ENCODE measurements at places on chromosomes 1 and 21.
A peak's percentile ranks its signal among the peaks of the same experiment; 100 is the strongest.

- no peak for DNase-seq
Observed at GRCh38 chr1:240917976-240918375, 306.0 kb upstream of the GREM2 start.

- no peak for DNase-seq
Observed at GRCh38 chr1:65830306-65830705, 37.6 kb downstream of the PDE4B start.

GRCh38 chr1:167551362-167551761 is 2.2 kb downstream of the CREG1 start:
- no peak for DNase-seq

- DNase-seq: peak; percentile 25
Observed at GRCh38 chr1:40185951-40186864, 25.0 kb downstream of the RLF start.

GRCh38 chr1:24572301-24572700 is 16.4 kb downstream of the NCMAP start:
- no peak for DNase-seq

- DNase-seq: no peak
Observed at GRCh38 chr1:2982615-2983318, 38.5 kb upstream of the ACTRT2 start.

- no peak for DNase-seq
Observed at GRCh38 chr1:1063261-1063944, 10.7 kb downstream of the RNF223 start.

- no peak for DNase-seq
Observed at GRCh38 chr1:33142483-33143064, 39.3 kb downstream of the TRIM62 start.

DNA sequence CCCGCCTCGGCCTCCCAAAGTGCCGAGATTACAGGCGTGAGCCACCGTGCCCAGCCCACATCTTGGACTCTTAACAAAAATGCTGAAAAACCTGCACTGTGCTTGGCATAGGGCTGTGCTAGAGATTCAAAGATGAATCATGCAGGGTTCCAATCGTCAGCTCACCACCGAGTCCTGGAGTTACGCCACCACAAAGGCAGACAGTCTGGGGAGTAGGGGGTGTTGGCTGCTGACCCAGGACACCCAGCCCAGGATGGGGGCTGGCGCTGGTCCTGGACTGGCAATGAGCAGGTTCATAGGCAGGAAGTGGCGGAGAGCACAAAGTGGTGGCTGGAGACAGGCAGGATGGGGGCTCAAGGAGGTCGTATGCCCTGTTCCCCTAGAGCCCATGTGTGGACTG is 16.0 kb downstream of the PSRC1 start:
- no peak for DNase-seq

DNA sequence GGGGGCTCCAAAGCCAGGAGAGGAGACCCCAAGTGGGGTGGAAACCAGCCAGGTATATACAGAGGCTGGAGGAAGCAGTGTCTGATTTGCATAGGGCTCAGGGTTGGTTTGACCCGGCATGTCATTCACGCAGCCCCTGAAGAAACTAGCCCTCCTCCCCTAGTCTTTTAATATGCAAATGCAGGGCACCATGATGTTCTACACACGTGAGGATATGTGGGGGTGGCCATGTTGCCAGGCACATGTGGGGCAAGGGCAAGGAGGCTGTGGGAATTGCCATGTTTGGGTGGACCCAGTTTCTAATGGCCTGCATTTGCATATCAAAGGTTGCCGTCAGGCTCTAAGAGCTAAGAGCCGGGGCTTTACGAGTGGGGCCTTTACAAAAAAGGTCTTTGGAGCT is 12.0 kb upstream of the RHOU start:
- peak; percentile 7 for DNase-seq

DNA sequence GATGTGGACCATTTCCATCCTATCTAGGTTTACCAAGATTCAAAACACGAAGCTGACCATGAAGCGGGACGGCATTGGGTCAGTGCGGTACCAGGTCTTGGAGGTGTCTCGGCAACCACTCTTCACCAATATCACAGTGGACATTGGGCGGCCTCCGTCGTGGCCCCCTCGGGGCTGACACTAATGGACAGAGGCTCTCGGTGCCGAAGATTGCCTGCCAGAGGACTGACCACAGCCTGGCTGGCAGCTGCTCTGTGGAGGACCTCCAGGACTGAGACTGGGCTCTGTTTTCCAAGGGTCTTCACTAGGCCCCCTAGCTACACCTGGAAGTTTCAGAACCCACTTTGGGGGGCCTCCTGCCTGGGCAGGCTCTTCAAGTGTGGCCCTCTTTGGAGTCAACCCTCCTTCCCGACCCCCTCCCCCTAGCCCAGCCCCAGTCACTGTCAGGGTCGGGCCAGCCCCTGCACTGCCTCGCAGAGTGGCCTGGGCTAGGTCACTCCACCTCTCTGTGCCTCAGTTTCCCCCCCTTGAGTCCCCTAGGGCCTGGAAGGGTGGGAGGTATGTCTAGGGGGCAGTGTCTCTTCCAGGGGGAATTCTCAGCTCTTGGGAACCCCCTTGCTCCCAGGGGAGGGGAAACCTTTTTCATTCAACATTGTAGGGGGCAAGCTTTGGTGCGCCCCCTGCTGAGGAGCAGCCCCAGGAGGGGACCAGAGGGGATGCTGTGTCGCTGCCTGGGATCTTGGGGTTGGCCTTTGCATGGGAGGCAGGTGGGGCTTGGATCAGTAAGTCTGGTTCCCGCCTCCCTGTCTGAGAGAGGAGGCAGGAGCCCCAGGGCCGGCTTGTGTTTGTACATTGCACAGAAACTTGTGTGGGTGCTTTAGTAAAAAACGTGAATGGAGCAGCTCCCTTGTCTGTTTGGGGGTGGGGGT is 864 bp upstream of the CCDC24 start:
- no peak for DNase-seq

DNA sequence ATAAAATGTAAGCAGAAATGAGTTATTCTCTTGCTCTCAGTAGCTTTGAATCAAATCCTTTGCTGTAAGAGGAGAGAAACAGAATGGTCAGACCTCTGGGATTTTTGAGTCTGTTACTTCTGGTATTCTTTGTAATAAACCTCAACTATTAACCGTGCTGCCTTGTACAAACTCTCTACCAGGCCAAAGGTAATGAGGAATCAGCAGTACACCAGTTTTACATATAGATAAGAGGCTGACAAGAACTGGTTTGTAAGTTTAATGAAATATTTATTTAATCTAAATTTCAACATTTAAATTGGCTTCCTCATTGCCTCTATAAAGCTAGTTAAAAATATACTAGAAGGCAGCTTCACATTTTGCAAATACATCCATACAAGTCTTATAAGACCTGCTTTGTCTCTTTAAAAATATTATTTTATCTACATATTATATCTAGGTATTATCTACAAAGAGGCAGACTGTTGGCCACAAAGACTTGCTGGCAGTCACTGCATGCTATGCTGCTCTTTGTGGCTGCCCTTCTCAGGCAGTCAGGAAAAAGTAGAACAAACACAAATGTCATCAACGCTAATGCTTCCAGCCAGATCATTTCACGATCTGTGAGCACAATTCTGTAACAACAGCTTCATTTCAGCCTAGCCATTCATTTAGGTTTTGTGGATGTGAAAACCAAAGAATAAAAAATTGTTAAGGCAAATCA is 173.0 kb downstream of the GABPA start:
- no peak for DNase-seq

- no peak for DNase-seq
Observed at GRCh38 chr1:96240438-96240837, 481.1 kb upstream of the PTBP2 start.

GRCh38 chr1:118217141-118217838 is 32.3 kb upstream of the SPAG17 start:
- no peak for DNase-seq

DNA sequence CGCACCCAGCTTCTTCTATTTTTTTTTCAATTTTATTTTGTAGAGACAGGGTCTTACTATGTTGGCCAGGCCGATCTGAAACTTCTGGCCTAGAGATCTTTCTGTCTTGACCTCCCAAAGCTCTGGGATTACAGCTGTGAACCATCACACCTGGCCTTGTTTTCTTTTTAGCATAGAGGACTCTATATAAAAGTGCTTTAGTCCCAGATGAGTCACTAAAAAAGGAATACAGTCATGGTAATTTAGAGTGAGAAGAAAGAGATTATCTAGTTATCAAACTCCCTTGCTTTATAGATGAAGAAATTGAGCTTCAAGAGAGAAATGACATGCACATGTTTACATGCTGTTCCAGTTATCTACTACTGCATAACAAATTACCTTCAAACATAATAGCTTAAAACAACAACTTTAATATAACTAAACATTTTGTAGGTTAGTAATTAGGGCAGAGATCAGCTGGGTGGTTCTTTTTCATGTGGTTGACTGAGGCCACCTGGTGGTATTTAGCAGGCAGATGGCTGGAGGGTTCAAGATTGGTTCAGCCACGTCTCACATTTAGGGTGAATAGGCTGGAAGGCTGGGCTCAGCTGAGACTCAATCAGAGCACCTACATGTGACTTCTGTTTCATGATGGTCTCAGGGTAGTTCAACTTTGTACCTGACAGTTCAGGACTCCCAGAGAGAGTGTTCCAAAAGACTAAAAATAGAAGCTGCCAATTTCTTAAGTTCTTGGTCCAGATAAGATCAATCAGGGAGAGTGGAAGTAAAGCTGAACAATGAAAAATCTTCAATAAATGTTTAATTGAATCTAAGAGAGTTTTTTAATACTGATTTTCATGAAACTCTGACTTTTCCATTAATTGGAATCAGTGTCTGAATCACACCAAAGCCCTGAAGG is 16.9 kb upstream of the MTF2 start:
- peak; percentile 59 for DNase-seq

- DNase-seq: peak; percentile 94
Observed at GRCh38 chr1:21294266-21294989, 4.2 kb upstream of the ECE1 start.

GRCh38 chr1:157782931-157783330 is 6.0 kb upstream of the FCRL2 start:
- no peak for DNase-seq

- DNase-seq: no peak
Observed at GRCh38 chr1:179190861-179191260, 38.6 kb downstream of the ABL2 start.

DNA sequence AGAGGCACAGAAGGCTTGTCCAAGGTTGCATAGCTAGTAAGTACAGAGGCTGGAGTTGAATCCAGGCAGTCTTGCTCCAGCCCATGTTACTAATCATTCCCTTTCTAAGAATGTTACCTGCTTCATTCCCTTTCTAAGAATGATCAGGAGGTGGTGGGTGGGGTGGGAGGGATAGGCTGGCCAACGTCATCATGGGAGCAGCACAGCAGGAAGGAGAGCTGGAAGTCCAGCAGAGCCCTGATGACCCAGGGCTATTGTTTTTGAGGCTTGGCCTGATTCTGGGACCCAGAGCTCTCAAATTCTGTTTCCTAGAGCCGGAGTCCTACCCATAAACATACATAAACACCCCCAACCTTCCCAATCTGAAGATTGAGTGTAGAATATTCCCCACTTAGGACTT is 11.8 kb upstream of the CSF1 start:
- DNase-seq: no peak

DNA sequence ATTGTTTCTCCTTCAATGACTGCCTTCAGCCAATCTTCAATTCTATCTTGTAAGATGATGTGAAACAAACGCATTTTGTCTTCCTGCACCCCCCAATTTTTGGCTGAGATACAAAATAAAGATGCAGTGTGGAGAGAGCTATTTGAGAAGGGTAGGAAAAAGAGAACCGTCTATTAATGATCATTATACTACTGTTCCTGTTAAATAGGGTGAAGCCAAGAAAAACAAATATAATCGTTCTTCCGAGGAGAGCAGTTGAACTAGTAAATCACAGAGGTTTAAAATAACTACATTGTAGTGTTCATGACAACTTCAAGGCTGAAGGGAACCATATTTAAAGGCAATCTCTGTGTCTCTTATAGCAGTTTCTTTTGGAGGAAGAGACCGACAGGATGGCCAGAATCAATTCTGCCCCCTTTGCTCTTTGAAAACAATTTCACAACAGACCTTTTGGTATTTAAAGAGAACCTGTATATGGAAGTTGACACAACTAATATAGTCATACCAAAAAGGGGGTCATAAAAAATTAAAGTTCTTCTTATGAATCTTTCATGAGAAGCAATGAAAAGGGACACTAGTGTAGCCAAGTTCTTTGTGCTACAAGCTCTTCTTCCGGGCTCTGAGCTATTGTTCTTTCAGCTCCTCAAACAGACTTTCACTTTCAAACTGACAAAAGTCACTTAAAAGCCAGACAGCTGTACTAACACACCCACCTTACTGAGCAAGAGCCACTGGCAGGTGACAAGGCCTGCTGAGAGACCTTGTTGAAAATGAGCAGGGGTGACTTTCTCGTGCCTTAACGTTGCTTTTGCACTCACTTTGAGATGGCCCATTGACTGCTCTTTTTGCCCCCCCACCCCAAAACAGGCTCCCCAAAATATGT is 30.9 kb downstream of the PROX1 start:
- no peak for DNase-seq

DNA sequence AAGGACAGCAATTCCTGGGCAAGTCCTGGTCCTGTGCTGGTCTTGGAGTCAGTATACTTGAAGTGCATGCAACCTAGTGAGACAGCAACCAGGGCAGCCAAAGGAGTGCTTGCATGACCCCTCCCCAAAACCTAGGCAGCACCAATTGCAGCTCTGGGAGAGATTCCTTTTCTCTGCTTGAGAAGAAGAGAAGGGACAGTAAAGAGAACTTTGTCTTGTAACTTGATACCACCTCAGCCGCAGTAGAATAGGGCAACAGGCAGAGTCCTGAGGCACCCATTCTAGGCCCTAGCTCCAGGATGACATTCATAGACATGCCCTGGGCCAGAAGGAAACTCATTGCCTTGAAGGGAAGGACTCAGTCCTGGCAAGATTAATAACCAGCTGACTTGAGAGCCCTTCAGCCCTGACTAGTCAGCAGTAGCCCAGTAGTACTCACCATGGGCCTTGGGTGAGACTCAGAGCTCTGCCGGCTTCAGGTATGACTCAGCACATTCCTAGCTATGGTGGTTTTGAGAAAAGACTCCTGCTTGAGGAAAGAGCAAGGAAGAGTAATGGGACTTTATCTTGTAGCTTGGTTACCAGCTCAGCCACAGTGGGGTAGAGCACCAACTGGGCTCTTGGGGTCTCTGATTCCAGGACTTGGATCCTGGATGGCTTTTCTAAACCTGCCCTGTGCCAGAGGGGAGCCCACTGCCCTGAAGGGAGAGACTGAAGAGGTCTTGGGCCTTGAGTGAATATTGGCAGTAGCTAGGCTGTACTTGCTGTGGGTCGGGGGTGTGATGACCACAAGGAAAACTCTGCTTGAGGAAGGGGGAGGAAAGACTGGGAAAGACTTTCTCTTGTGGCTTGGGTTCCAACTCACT is 51.7 kb upstream of the ACADM start:
- peak; percentile 21 for DNase-seq

GRCh38 chr1:27713869-27714513 is 11.8 kb upstream of the FAM76A start:
- no peak for DNase-seq

DNA sequence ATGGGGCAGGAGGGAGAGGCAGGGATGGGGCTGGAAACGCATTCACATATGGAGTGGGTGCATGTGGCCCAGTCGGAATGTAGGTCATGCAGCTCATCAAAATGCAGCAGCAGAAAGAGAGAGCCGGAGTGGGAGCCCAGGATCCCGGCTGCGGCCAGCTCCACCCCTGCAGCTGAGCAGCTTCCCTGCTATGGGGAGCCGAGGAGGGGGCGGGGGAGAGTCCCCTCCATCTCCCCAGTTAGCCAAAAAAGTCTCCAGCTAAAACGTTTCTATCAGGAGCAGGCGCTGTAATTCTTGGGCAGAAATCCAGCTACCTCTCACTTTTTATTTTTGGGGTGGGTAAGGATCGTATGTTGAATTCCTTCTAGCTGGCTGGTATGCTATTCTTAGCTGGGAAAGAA is 39.7 kb downstream of the MRPL37 start:
- no peak for DNase-seq

GRCh38 chr1:224273641-224274040 is 56.3 kb downstream of the NVL start:
- peak; percentile 22 for DNase-seq

GRCh38 chr1:171814692-171815091 is 26.6 kb upstream of the DNM3 start:
- DNase-seq: no peak
